Astrocyte (in vitro differentiated cells and primary cell): ENCODE measurements at places on chromosomes 7 and 10. TPM values are rescaled to one million over a fixed set of nuclear protein-coding genes. Genes with fewer than 3 reads are reported as not detected.

UTF1 gene
- 0.18 TPM in 1 of 2 replicates, not detected in the other for total RNA-seq

CARD11 gene
- total RNA-seq: 6.6 and 9.5 TPM in 2 replicates

MDFIC gene
- total RNA-seq: 17.7 and 20.3 TPM in 2 replicates

GATA3 gene
- 11.8 and 17.6 TPM in 2 replicates for total RNA-seq

LEP gene
- total RNA-seq: not detected in 2 replicates

FAS gene
- total RNA-seq: 32.3 and 32.6 TPM in 2 replicates

DNA sequence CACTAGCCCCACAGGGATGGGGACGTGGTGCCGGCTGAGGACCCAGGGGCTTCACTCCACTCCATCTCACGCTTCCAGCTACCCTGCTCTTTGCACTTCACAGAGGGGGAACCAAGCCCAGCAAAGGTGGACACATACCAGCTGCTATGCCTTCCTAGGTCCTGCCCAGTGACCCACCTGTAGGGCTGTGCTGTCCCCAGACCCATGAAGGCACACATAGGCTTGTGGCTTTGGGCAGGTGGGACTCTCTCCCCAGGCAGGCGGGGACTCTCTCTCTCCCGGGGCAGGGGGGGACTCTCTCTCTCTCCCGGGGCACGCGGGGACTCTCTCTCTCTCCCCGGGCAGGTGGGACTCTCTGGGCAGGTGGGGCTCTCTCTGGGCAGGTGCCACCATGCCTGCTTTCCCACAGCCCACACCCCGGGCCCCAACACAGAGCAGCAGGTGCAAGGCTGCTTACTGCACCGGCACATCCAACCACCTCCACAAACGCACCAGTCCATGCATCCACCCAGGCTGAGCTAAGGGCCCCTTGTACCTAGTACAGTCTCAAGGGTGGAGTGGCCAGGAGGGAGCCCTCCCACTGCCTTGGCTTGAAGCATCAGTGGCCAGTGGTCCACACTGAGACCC is 13.8 kb upstream of the GPR146 start:
- no peak overlapping the region for H3K27ac ChIP-seq
- no peaks in the 10 kb centered on the region for H3K36me3 ChIP-seq
- no peak overlapping the region for H3K4me3 ChIP-seq
- peaks cover 18% of the 10 kb centered on the region for H3K4me1 ChIP-seq
- H3K27me3 ChIP-seq: no peaks in the 10 kb centered on the region
- no peak for DNase-seq

DNA sequence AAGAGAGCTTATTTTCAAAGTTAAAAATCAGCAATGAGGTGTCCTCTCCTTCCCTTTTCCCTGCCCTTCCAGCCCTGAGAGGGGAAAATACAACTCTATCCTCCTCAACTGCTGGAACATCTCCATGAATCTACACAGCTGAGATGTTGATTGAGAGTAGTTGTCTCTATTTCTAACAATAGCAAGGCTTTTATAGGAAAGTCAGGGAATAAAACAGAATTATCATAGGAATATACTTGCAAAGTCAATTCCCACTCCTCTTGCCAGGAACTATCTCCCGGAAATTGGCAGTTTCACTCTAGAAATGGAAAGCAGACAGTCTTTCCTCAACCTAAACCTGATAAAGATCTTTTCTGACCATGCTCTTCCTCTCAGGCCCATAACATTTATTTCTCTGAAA is 8.8 kb downstream of the HGF start:
- no peak overlapping the region for H3K4me3 ChIP-seq
- DNase-seq: no peak

- H3K27me3 ChIP-seq: no peaks in the 10 kb centered on the region
- peak; percentile 85 for DNase-seq
- no peaks in the 10 kb centered on the region for H3K36me3 ChIP-seq
- peaks cover 17% of the 10 kb centered on the region for H3K4me1 ChIP-seq
- H3K27ac ChIP-seq: peak overlapping the region; percentile 86
Measured at GRCh38 chr7:130845581-130846085, 111.6 kb upstream of the KLF14 start.

GRCh38 chr10:74033702-74034101 is 35.8 kb downstream of the VCL start:
- no peak overlapping the region for H3K27ac ChIP-seq
- peaks cover 28% of the 10 kb centered on the region for H3K36me3 ChIP-seq
- H3K4me1 ChIP-seq: peaks cover 20% of the 10 kb centered on the region
- no peaks in the 10 kb centered on the region for H3K27me3 ChIP-seq
- H3K4me3 ChIP-seq: no peak overlapping the region

GRCh38 chr7:82481499-82482097 is 38.0 kb upstream of the CACNA2D1 start:
- peak; percentile 2 for DNase-seq
- H3K36me3 ChIP-seq: no peaks in the 10 kb centered on the region
- no peaks in the 10 kb centered on the region for H3K27me3 ChIP-seq
- no peak overlapping the region for H3K27ac ChIP-seq
- H3K4me1 ChIP-seq: no peaks in the 10 kb centered on the region
- no peak overlapping the region for H3K4me3 ChIP-seq

DNA sequence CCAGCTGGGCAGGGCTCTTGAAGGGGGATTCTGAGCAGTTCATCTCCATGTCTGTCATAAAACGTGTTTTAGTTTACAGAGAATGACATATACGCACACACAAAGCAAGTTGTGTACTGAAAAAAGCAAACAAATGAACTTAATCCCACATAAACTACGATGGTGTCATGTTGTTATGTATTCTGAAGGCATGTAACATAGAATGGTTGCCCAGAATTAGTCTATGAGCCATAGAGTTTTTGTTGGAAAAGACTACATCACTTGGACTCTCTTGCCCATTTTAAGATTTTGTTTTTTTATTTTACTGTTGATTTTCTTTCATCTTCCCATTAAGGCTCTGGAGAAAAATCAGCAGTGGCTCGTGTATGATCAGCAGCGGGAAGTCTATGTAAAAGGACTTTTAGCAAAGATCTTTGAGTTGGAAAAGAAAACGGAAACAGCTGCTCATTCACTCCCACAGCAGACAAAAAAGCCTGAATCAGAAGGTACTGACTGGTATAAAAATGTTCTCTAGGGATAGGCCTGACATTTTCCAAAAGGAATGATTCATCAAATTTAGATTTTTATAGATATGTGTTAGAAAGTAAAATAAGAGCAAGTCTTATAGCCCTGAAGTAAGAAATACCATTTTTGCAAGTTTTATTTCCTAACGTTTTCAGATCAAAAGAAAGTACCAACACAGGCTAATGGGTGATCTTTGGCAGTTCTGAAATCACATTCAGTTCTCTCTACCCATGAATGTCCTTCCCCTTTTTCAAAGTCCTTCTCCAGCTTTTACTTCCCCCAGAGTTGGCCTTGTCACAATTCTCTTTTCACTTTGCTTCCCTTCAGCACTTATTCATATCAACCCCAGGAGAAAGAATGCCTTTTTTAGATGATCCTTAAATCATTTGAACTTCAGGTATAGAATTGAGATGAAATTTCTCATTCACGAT is 18.9 kb downstream of the CEP55 start:
- H3K36me3 ChIP-seq: peaks cover 18% of the 10 kb centered on the region
- H3K4me3 ChIP-seq: no peak overlapping the region
- no peak overlapping the region for H3K27ac ChIP-seq
- DNase-seq: peak; percentile 22
- H3K4me1 ChIP-seq: no peaks in the 10 kb centered on the region
- no peaks in the 10 kb centered on the region for H3K27me3 ChIP-seq

DNA sequence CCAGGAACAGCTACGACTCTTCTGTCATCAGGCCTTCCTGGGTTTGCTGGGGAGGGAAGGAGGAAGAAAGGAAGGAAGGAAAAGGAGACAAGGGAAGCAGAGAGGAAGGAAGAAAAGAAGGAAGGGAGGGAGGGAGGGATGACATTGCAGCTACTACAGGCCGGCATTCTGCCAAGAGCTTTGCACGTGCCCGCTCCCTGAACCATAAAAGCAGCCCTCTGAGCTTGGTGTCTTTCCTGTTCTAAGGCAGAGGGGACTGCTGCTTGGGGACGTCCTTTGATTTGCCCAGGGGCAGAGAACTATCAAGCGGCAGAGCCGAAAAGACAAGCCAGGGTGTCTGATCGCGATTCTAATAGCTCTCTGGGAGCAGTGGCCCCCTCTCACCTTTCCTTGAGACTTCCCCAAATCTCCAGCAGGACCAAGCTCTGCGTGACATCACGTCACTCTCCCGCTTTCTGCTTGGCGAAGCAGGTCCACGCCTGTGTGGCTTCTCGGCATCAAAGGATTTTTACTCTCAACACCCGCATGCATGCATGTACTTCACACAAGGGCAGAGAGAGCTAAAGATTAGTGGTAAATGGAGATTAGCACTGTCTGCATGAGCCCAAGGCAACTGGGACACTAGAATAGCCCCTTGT is 167.8 kb upstream of the AUTS2 start:
- H3K4me1 ChIP-seq: peaks cover 11% of the 10 kb centered on the region
- no peak overlapping the region for H3K4me3 ChIP-seq
- H3K27ac ChIP-seq: no peak overlapping the region
- no peaks in the 10 kb centered on the region for H3K36me3 ChIP-seq

- no peaks in the 10 kb centered on the region for H3K36me3 ChIP-seq
- no peak overlapping the region for H3K27ac ChIP-seq
- no peaks in the 10 kb centered on the region for H3K4me1 ChIP-seq
- DNase-seq: no peak
Measured at GRCh38 chr7:18680576-18680975, 185.0 kb downstream of the HDAC9 start.

GRCh38 chr7:143514487-143514886 is 36.8 kb downstream of the TAS2R41 start:
- DNase-seq: no peak
- H3K4me3 ChIP-seq: no peak overlapping the region
- no peak overlapping the region for H3K27ac ChIP-seq
- H3K27me3 ChIP-seq: peaks cover 3% of the 10 kb centered on the region
- H3K4me1 ChIP-seq: peaks cover 8% of the 10 kb centered on the region

DNA sequence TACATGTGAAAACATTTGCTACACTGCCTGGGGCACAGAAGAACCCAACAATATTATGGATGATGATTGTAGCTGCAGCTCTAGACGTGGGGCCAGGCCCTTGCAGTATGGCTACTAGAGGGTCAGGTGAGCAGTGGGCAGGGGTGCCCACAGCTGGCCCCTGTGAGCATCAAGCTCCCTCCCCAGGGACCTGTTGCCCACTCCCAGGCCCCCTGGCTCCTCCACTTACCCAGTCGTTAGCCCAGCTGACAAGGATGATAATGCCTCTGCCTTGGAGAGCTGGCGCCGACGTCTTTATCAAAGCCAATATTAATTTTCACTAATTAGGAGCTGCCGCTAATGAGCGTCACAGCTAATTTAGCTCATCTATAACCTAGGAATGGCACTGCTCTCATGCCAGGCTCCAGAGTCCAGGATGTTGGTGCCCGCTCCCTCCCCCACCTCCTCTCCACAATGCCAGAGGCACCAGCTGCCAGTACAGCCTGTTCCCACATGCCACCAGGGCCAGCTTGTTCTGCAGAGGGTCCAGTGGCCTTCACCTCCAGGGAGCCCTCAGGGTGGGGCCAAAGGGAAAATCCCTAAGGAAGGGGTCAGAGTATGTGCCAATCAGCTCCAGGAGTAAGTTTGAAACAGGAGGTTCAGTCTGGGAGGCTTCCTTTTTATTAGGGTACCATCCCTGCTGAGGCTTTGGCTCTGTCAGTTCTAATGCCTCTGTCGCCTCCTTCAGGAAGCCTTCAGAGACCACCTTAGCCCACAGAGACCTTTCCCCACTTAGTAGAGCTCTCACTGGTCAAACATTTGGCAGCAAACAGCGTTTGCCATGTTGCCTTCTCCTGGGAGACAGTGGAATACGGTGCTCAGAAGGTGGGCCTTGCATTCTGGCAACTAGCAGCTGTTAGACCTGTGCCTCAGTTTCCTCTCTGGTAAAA is 77.2 kb downstream of the CDH23 start:
- no peak overlapping the region for H3K4me3 ChIP-seq
- H3K27me3 ChIP-seq: peaks cover 20% of the 10 kb centered on the region
- H3K4me1 ChIP-seq: no peaks in the 10 kb centered on the region

- peaks cover 37% of the 10 kb centered on the region for H3K4me1 ChIP-seq
- H3K27me3 ChIP-seq: peaks cover 25% of the 10 kb centered on the region
- no peak for DNase-seq
- H3K36me3 ChIP-seq: no peaks in the 10 kb centered on the region
- no peak overlapping the region for H3K27ac ChIP-seq
Measured at GRCh38 chr10:101050208-101051069, 11.3 kb upstream of the KAZALD1 start.

- H3K36me3 ChIP-seq: no peaks in the 10 kb centered on the region
- peak; percentile 72 for DNase-seq
- H3K4me1 ChIP-seq: peaks cover 10% of the 10 kb centered on the region
- no peak overlapping the region for H3K4me3 ChIP-seq
Measured at GRCh38 chr7:91850455-91850854, 30.0 kb downstream of the MTERF1 start.

GRCh38 chr10:46526682-46527038 is 29.8 kb downstream of the GPRIN2 start:
- no peak for DNase-seq
- no peak overlapping the region for H3K4me3 ChIP-seq
- no peak overlapping the region for H3K27ac ChIP-seq
- no peaks in the 10 kb centered on the region for H3K36me3 ChIP-seq

- no peaks in the 10 kb centered on the region for H3K27me3 ChIP-seq
- H3K27ac ChIP-seq: no peak overlapping the region
- H3K4me1 ChIP-seq: no peaks in the 10 kb centered on the region
- no peak for DNase-seq
- H3K36me3 ChIP-seq: no peaks in the 10 kb centered on the region
Measured at GRCh38 chr10:131169146-131169545, 142.4 kb downstream of the TCERG1L start.

GRCh38 chr10:27242951-27243551 is 2.5 kb upstream of the ACBD5 start:
- no peaks in the 10 kb centered on the region for H3K36me3 ChIP-seq
- H3K4me1 ChIP-seq: peaks cover 18% of the 10 kb centered on the region
- peak; percentile 80 for DNase-seq
- H3K4me3 ChIP-seq: peak overlapping the region; percentile 93
- no peaks in the 10 kb centered on the region for H3K27me3 ChIP-seq

- H3K4me3 ChIP-seq: no peak overlapping the region
- no peaks in the 10 kb centered on the region for H3K4me1 ChIP-seq
- no peaks in the 10 kb centered on the region for H3K36me3 ChIP-seq
Measured at GRCh38 chr7:51259766-51260165, 56.8 kb downstream of the COBL start.

DNA sequence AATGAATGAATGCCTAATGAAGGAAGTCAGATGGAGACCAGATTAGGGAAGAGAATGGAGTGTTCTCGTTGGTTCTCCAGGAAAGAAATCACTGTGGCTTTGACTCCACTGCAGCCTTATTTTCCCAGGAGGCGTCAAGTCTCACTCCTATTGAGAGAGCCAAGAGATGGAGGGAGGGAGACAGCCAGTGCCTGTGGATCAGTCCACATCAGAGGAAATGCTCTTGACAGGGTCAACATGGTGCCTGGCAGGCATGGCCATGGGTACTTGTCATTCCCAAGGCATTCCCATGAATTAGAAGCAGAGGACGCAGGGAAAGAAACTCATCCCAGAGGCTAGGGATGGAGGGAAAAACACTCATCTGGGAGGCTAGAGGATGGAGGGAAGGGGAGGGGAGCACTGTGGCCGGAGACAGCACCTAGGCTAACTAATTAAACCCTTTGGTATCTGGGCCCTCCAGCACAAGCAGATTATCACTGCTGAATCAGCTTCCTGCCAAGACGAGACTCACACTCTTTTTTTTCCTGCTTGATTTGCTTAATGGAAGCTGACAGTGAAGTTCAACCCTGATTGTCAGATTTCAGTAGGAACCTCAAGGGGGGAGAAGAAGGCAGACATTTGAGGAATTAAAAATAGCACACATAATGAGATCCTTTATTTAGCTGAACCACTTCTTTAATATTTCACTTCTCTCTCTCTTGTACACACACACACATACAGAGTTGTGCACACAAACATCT is 1233.2 kb upstream of the AUTS2 start:
- DNase-seq: peak; percentile 3
- no peak overlapping the region for H3K4me3 ChIP-seq
- no peaks in the 10 kb centered on the region for H3K27me3 ChIP-seq
- H3K36me3 ChIP-seq: no peaks in the 10 kb centered on the region
- H3K27ac ChIP-seq: no peak overlapping the region

- DNase-seq: no peak
- no peaks in the 10 kb centered on the region for H3K36me3 ChIP-seq
- H3K27me3 ChIP-seq: no peaks in the 10 kb centered on the region
- H3K4me1 ChIP-seq: no peaks in the 10 kb centered on the region
Measured at GRCh38 chr10:130263289-130263688, 127.1 kb downstream of the GLRX3 start.
